ENCODE measurements at places on chromosomes 13 and 19.

DNA sequence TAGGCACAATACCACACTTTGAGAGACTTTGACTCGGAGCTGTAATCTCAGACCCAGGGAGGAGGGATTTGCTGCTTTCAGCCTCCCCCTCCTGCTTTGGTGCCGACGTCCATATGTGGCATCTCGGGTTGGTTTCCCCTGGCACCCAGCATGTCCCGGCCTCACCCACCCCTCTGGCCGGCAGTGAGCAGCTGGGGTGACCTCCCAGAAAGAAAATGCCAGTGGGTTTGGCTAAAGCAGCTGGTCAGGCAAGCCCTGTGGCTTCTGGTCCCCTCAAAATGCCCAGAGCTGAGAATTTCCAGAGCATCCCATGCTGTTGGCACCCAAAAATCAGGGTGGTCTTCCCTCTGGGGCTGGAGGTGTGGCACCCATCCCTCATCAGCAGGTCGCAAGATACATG lies 34.1 kb downstream of the INSR start:
- no peak for DNase-seq

DNA sequence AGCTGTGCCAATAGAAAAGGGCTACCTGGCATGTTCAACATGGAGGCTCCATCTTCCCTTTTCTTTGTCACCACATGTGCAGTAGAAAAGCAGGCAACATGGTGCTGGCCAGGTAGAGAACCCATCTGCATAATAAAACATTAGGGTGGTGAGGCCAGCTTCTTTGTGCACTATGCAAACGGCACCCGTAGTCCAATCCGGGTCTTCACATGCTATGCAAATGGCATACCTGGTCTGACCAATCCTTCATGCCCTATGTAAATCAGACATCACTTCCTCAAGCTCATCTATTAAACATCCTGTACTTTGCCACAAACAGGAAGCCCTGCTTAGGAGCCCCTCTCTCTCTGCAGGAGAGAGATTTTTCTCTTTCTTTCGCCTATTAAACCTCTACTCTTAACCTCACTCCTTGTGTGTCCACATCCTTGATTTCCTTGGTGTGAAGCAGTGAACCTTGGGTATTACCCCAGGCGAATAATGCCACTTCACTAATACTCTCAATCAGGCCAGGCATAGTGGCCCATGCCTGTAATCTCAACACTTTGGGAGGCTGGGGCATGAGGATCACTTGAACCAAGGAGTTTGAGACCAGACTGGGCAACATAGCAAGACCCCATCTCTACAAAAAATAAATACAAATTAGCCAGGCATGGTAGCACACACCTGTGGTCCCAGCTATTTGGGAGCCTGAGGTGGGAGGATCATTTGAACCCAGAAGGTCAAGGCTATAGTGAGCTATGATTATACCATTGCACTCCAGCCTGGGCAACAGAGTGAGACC lies 111.3 kb upstream of the MRI1 start:
- DNase-seq: no peak

GRCh38 chr19:50314724-50315708 lies 14.2 kb downstream of the KCNC3 start:
- DNase-seq: no peak

GRCh38 chr13:26280295-26280694 lies 26.4 kb downstream of the CDK8 start:
- no peak for DNase-seq

GRCh38 chr19:44345959-44346358 lies 10.5 kb downstream of the ZNF112 start:
- no peak for DNase-seq

GRCh38 chr13:44643256-44643655 lies 67.1 kb upstream of the TSC22D1 start:
- DNase-seq: no peak

- no peak for DNase-seq
These were observed 79.5 kb downstream of the KLF5 start for GRCh38 chr13:73138276-73138637.

- DNase-seq: no peak
These were observed at the start of gene CYP4F8 for GRCh38 chr19:15614507-15615379. CYP4F8 (plus strand) TSS chr19:15615218; CDS start chr19:15615617, 399 bp downstream.

- no peak for DNase-seq
These were observed 126.7 kb downstream of the ABCC4 start for GRCh38 chr13:95174517-95174916.

DNA sequence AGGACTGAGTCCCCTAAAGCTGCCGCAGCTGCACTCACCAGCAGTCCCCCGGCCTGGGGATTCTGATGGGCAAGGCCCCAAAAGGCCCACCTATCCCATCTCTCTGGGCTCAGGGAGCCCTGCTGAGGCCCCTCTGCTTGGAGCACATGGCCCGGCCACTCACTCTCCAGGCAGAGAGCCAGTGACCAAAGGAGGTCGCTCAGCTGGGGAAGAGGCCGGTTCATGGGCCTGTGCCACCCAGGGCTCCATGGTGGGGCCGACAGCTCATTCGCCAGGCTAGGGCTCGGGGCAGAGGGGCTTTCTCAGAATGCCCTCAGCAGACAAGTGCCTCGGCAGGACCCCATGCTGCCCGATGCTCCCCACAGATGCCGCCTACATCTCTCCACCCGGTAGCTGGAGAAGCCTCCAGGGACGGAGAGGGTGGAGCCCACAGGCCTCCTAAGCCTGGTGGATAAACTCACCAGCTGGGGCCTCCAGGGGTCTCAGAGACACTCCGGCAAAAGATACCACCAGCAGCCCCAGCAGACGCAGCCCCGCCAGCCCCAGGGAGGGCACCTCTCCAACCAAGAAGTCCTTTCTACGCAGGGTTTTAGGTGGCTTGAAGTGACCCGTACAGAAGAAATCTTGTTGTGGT lies 54.4 kb downstream of the MLLT1 start:
- DNase-seq: no peak

DNA sequence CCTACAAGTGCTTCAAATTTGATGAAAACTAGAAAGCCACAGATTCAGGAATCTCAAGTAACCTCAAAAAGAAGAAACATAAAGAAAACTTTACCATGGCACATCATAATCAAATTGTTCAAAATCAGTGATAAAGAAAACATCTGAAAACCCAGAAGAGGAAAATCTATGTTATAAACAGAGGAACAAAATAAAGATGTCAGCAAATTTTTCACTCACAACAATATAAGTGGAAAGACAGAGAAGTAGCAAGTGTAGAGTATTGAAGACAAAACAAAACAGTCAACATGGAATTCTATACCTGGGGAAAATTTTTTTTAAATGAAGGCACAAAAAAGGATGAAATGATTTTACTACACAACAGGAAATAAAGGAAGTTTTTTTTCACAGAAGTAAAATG lies 470.9 kb downstream of the DACH1 start:
- no peak for DNase-seq

- DNase-seq: no peak
These were observed 17.0 kb downstream of the PLVAP start for GRCh38 chr19:17359905-17360800.

GRCh38 chr13:32179708-32180107 lies 135.5 kb downstream of the ZAR1L start:
- DNase-seq: no peak

DNA sequence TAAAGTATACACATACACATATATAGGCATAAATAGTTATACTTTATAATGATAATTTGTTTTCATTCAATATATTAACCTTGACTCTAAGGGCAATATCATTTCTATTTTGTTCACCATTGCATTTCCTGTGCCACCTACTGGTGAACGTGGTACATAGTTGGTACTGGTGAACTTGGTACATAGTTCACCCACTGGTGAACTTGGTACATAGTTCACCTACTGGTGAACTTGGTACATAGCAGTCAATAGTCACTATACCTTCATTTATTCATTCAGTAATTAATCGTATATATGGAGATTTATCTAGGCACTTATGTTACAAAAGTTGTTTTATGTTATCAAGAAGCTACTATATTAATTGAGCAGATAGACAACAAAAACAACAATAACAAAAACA lies 172.6 kb upstream of the ATXN8OS start:
- no peak for DNase-seq

DNA sequence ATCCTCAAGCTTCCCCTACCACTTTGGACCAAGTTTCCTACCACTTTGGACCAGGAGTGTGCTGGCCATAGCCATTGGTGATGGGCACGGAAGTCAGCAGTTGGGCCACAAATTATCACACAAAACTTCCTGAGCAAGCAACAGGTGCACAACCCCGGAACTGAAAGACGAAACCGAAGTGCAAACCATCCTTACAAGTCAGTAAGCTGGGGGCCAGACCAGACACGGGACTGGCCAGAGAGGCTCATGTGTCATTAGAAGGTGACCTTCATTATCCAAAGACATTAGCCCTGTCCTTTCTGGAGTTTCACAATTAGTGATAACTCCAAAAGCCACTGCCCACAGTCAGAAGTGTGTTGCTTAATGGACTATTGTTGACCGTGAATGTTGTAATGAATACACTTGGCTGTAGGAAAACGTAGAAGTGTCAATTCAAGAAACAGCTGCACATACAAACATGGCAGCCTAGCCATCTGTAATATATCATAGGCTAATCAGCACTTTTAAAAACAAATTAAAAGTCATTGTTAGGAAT lies 244.1 kb upstream of the IRS2 start:
- DNase-seq: no peak

DNA sequence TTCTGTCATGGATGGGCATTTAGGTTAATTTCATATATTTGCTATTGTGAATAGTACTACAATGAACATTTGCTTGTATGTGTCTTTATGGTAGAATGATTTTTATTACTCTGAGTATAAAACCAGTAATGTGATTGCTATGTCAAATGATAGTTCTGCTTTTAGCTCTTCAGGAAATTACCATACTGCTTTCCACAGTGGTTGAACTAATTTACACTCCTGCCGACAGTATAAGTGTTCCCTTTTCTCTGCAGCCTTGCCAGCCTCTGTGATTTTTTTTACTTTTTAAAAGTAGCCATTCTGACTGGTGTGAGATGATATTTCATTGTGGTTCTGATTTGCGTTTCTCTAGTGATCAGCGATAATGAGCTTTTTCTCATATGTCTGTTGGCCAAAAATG lies 6.5 kb downstream of the SIGLEC7 start:
- no peak for DNase-seq

DNA sequence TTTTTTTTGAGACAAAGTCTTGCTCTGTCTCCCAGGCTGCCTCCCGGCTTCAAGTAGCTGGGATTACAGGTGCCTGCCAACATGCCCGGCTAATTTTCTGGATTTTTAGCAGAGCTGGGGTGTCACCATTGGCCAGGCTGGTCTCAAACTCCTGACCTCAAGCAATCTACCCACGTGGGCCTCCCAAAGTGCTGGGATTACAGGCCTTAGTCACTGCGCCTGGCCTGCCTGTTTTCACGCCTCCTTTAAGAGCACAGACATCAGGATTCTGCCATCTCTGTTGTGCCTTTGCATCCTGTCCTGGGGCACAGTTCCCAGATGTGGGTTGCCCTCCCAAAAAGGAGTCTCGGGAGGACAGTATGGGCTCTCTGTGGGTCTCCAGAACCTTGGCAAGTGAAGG lies 2.5 kb upstream of the PRAM1 start:
- DNase-seq: no peak

GRCh38 chr13:113730831-113731191 lies 28.2 kb upstream of the TMEM255B start:
- no peak for DNase-seq

GRCh38 chr19:7744871-7745650 lies 2.3 kb downstream of the CD209 start:
- no peak for DNase-seq

GRCh38 chr13:86591862-86592261 lies 792.6 kb upstream of the SLITRK6 start:
- no peak for DNase-seq

- DNase-seq: no peak
These were observed 7.4 kb downstream of the FCER2 start for GRCh38 chr19:7694499-7694898.

DNA sequence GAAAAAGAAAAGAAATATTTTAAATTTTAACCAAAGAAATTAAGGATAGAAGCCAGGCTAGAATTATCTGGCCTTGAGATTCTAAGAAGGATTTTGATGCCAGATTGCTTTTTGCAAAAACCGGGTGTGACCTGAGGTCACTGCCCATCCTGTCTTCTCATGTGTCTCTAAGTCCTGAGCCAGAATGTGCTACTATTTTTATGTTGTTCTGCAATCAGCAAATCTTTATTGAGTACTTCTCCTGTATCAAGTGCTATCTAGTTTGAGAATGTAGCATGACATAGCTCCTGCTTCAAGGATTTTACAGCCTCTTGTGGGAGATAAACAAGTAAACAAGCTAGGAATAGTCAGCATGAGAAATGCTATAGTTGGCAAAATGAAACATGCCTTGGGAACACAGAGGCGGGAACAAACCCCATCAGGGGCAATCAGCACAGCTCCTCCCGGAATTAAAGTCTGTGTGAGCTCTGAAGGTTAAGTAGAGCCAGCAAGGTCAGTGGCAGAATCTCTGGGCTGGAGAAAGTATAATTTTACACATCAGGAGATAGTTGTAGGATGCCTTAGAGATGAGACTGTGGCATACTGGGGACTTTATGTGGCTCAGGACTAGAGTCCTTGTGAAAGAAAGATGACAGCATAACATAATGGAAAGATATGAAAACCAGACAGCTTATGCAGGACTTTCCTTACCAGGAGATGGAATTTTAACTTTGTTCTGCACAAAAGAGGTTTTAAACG lies 899.5 kb upstream of the SLC10A2 start:
- no peak for DNase-seq

DNA sequence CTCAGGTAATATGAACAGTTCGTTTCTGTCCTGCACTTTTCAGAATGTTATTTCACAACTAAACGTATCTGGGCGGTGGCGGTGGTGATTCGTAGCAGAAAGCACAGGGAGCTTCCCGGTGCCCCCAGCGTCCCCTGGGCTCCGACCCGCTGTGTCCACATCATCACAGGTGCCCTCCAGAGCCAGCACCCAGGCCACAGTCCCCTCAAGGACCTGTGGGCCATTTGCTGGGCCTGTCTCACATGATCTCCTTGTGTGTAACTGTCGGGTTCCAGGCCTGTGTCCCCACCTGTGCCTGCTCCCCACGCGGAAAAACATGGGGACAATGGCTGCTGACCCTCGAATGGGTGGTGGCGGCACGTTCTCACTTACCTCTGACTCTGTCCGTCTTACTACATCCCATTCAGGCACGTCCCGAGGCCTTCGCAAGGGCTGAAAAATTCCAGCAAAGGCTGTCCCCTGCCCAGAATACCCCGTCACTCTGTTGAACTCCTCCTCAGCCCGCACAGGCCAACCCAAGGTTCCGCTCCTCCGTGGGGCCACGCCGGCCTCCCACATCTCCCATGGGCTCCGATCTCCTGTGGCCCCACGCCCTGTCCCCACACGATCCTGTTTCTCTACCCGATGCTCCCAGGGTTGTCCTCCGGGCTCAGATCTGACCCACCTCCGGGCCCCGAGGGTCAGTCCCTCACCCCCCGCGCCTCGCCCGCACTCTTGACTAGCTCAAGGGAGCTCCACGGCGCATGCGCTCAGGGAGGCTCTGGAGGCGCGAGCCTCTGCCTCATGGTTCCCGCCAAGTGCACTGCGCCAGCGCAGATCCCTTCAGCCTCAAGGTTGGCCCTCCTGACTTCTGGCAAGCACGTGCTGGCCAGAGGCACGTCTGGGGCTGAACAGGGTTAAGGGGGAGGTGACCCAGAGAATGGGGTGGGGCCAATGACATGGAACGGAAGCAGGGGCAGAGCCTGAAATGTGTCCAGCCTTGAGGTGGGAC lies 21.2 kb downstream of the DEDD2 start:
- DNase-seq: no peak

Data from CD4-positive, alpha-beta T cell treated with Interleukin-4 for 4 hours (primary cell).